ENCODE measurements at places on chromosomes 3 and 15. TPM values are rescaled to one million over a fixed set of nuclear protein-coding genes. Genes with fewer than 3 reads are reported as not detected.

GRCh38 chr3:127720985-127721935, 48.5 kb downstream of the ABTB1 start:
- no peak for DNase-seq

DNA sequence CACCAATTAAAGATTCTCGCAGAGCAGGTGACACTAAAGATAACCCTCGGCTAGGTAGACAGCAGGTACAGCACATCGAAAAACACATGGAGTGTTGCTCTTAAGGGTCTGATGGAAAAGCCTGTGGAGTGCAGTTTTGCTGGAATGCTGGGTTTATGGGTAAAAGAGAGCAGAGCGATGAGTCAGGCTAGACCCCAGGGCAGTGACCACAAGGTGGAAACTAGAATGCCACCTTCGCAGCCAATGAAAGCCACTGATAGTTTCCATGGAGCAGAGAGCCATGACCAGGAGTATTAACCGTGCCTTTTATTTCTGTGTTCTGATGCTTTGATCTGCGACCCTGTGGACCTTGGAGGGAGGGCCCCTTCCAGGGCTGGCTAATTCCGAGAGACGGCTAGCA, 149.8 kb downstream of the GABRB3 start:
- DNase-seq, result no peak

- no peak for DNase-seq
Measured at GRCh38 chr3:9623148-9623547, 26.2 kb upstream of the MTMR14 start.

- no peak for DNase-seq
Measured at GRCh38 chr15:96020797-96021196, 309.7 kb upstream of the NR2F2 start.

DNA sequence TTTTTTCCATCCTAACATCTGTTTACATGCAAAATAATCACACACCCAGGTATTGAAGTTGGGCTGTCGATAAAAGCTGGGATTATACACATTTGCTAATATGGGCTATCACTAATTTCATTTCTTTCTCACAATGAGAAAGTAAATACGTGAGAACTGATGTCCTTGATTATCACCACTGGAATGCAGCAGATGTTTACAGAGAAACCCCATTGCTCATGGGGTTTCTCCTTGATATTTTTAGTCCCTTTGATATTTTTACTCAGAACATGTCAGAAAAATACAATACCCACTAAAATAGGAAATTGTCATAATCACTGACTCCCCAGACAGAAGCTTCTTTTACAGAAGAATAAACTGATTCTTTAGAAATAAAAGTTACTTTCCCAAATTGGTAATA, 535.1 kb upstream of the CCDC54 start:
- no peak for DNase-seq

GRCh38 chr3:103137830-103138229, 703.0 kb downstream of the ZPLD1 start:
- DNase-seq, result peak; percentile 20

DNA sequence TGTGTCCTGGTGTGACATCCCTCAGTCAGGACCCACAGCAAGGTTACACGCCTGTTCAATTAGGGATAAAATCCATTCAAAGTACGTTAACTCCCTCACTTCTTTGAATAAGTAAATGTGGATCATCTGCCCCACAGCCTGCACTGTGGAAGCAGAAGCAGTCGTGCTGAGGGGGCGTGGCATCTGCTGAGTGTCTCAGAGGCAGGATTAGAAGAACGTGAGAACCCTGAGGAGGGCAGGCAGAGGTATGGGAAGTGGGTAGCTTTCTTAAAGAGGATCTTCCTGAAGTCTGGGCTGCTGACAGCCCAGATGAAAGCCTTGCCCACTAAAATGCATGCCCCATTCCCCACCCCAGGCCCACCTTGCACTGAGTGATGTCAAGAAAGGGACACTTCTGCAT, 28.5 kb downstream of the CRABP1 start:
- DNase-seq, result no peak

DNA sequence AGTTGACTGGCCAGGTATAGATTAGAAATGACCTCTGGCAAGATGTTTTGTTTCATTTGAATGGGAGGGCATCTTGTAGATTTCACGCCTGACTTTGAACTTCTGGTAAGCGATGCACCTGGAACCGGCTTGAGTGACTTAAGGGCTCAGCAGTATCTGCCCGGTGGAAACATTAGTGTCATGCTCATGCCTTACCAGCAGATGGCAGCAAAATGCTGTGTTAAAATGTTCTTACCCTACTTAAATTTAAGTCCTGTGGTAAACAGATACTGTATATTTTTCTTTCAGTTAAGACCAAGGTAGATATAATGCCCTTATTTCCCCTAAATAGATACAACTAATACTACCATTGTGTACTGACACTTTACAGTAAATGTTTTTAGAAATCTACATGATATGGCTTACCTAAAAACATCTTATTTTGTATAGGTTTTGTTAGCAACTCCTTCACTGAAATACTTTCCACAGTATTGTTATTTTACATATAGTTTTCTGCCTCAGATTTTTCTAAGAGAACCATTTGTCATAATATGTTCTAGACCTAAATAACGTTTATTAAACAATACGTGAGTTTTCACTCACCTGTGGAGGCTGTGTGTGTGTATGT, 25.5 kb downstream of the ASB7 start:
- DNase-seq, result peak; percentile 86

DNA sequence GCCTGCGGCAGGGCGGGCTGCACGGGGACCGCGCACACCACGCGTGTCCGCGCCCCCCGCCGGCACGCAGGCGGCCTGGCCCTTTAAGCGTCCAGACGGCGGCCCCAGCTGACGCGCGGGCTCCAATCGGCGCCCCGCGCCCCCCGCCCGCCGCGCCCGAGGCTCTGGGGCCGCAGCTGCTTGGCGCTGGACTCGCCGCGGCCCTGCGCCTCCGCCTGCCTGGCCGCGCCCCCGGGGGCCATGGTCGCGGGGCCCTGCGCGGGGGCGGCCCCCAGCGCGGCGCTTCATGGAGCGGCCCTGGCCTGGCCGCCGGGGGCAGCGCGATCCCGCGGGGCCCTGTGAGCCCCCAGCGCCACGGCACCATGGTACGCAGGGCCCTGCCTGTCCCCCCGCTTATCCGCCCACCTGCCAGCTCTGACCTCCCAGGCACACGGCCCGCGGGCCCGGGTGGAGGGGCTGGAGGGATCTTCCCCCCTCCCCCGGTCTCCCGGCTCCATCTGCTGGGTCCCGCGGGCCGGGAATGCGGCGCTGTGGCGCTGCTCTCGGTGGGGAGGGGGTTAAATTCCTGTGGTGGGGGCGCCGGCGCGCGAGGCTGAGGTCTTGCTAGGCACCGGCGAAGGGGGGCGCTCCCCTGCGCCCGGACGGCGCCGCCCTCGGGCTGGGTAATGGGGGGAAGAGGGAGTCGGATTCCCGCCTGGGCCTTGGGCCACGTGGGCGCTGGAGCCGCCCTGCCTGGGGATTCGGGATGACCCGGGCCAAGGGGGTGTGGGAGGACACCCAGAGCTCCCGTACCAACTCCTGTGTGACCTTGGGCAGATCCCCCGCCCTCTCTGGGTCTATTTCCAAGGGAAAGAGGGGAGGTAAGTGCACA, 1.1 kb downstream of the ZBTB47 start:
- peak; percentile 91 for DNase-seq

GRCh38 chr3:161069511-161070251, 35.5 kb downstream of the B3GALNT1 start:
- peak; percentile 33 for DNase-seq

DNA sequence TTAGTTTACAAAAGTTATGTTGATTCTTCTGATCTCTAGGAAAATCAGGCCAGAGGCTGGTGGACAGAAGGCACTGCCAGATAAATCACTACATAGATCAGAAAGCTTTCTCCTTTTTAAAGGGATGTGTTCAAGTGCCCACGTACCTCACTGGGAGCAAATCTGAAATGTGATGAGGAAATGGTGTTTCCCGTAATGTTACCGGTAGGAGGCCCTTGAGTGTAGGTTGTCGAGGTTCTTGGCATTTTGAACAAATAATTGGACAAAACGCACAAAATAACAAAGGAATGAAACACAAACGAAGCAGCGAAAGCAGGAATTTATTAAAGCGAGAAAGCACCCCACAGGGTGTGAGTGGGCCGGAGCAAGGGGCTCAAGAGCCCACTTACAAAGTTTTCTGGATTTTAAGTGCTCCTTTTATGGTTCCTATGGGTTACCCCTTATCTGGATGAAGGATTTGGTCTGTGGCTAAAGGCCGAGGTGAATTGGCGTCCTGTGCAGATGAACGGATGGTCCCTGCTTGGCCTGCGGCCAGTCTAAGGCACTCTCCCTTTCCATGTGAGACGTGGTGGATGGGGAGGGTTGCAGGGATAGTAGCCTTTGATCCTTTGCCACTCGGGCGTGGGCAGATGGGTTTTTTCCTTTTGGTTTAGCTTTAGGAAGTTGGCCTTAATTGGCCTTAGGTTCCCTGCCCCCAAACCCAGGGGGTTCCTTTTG, 1.0 kb downstream of the SNX1 start:
- peak; percentile 28 for DNase-seq

- DNase-seq, result peak; percentile 72
Measured at GRCh38 chr15:40511472-40512133, 40.8 kb downstream of the CHST14 start.

DNA sequence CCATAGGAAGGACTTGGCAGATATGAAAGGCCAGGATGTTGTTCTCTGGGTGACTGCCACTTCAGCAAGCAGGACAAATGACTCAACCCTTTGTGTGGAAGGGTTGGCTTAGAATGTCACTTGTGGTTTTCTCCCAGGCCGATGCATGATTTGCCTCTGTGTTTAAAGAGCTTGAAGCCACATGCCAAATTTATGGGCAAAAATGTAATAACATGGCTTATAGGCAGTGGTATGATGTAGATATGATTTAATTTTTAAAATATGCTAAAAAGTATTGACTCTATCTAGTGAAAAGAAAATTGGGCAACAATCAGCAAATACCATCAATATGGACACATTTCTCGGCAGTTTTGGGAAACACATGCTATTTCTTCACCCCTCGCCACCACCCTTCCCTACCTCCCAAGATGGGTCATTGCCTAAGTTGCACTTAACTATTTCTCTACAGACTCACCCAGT, 114.6 kb downstream of the CYP19A1 start:
- no peak for DNase-seq

- DNase-seq, result no peak
Measured at GRCh38 chr15:42035435-42035761, 14.6 kb upstream of the PLA2G4E start.

DNA sequence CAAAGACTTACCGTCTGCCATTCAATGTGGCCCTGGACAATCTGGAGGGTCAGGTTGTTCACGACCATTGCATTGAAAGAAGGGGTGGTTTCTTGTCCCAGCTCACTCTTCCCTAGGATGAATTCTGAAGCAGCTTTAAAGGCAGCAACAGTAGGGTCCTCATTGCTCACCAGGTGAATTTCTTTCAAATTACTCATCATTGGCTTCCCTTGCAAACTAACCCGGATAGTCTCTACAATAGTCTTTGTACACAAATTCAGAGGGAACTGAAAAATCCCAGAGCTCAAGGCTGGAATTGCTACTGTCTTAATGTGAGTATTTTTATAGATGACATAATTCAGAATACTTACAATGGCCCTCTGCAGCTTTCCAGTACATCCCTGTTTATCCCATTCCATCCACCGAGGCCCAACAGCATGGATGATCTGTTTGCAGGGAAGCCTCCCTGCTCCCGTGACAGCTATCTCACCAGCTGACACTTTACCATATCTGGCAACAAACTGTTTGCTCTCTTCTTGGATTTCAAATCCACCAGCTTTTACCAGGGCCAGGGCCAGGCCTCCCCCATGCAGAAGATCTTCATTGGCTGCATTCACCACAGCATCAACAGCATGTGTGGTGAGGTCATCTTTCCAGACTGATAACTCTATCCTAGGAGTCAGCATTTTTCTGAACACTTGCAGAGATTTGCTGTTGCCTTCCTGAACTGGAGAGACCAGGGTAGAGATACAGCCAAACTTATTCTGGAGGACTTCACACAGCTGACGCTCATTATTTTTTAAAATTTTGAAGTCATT, 8.6 kb downstream of the PARP9 start:
- no peak for DNase-seq

- DNase-seq, result no peak
Measured at GRCh38 chr15:23506762-23507161, 58.7 kb upstream of the MKRN3 start.

DNA sequence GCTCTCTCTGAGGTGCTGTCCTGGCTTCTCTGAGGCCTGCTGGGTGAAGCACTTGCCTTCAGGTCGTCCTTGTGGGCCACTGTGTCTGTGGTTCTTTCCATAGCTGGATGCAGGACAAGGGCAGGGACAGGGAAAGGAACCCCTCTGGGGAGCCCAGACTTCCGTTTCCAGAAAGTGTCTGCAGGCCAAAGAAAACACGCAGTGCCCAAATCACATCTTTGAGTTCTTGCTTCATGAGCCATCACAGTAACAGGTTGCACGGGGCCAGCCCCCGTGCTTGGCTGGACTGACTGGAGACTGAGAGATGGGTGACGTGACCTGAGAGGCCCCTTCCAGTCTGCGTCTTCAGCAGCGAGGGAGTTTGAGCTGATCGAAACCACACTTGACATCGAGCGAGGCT, 115.8 kb downstream of the GABRG3 start:
- no peak for DNase-seq

GRCh38 chr3:165459924-165460835, 264.0 kb upstream of the SLITRK3 start:
- DNase-seq, result peak; percentile 16

- no peak for DNase-seq
Measured at GRCh38 chr3:14461748-14462324, 59.4 kb downstream of the SLC6A6 start.

DNA sequence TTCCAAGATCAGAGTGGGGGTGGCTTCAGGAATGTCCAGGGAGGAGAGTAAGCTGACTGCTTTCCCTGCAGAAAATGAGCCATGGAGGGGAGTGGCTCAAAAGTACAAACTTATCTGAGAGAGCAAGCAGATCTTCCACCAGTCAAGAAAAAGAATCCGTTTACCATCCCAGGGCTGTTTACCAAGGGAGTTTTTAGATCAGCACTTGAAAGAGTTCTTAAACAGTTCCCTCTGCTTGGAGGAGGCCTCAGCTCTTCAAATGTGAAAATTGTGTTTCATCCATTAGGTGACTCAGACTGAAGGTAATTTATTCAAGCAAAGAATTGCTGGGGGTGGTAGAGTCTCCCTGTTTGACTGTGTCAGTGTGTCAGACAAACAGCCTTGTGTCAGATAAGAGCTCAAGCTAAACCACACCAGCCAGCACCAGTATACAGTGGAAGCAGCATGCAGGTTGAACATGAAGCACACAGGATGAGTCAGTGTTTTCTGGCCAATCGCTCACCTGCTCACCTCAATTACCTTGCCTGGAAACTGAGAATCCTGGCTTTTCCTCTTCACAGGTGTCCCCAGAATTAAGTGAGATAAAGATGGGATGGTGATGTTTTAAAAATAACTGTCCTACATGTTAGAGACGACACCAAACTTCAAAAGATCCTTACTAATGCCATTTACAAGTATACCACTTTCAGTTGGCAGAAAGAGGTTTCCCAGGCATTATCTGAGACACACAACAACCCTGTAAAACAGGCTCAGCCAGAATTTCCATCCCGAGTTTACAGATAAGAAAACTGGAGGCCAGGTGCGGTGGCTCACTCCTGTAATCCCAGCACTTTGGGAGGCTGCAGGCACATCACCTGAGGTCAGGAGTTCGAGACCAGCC, 21.7 kb downstream of the SH3BP5 start:
- peak; percentile 67 for DNase-seq

GRCh38 chr3:126245811-126246727, 65.7 kb upstream of the ALDH1L1 start:
- DNase-seq, result peak; percentile 82

Gene DLEC1
- total RNA-seq, result 0.22 TPM

Gene ST3GAL6
- 5.8 TPM for total RNA-seq

Gene USP3
- 34.5 TPM for total RNA-seq

Gene SAMMSON
- total RNA-seq, result 0.04 TPM

Gene ASB14
- total RNA-seq, result 0.18 TPM

Gene DZIP3
- total RNA-seq, result 16.6 TPM

Gene SERPINI1
- total RNA-seq, result 10.1 TPM

Data from muscle of leg (tissue), 16 donors.